ENCODE measurements at places on chromosomes 1 and 21.

DNA sequence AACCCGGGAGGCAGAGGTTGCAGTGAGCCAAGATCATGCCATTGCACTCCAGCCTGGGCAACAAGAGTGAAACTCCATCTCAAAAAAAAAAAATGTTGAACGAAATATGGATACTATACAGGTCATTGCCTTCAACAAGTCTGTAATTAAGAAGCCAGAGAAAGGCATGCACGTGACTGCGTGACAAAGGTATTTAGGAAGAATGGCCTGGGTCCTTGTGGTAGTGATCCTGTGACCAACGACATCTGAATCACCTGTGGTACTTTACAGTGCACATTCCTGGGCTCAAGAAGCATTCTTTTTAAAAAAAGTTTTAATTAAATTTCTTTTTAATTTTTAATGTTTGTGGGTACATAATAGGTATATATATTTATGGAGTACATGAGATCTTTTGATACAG is 115.0 kb downstream of the GREM2 start:
- DNase-seq: no peak

- no peak for DNase-seq
These were observed 101.7 kb upstream of the FGGY start for GRCh38 chr1:59195151-59195550.

GRCh38 chr1:52141513-52142219 is at the start of gene ZFYVE9:
Gene ZFYVE9 (plus strand): TSS chr1:52142089. CDS start chr1:52233207, 91,118 bp downstream.
- peak; percentile 79 for DNase-seq

- peak; percentile 91 for DNase-seq
These were observed at the start of gene HLX for GRCh38 chr1:220879076-220879508. Gene HLX (plus strand): TSS chr1:220879443. CDS start chr1:220879858, 415 bp downstream.

- no peak for DNase-seq
These were observed 18.1 kb upstream of the KIRREL1 start for GRCh38 chr1:157975228-157975950.

DNA sequence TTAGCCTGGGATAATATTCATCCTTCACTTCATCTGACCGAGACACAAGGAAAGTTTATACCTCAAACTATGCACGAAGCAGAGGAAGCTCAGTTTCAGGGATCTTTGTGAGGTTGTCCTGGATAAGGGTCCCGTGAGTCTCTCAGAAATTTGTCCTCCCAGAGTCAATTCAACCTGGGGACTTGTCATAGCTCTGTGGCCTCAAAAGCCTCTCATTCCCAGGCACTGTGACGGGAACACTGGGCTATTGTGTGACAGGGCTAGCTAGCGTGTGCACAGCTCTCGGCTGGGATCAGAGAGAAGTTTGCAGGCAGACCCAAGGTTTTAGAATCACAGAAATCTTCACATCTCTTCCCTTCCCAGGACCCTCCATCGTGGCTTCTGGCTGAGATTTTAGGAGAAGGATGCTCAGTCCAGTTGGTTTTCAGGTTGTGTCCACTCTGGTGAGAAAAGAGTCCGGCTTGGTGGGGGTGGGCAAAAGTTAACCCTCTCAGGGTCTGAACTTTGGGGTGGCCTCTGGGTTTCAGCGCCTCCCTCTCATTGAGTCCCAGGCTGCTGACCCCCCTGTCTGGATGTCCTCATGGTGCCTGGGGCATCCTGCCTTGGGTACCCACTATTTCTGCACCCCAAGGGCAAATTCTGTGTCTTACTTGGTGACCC is 20.4 kb upstream of the LBR start:
- no peak for DNase-seq

- DNase-seq: no peak
These were observed 6.9 kb upstream of the PRKAA2 start for GRCh38 chr1:56638248-56638647.

GRCh38 chr21:18142655-18143054 is 102.0 kb upstream of the CHODL start:
- no peak for DNase-seq

DNA sequence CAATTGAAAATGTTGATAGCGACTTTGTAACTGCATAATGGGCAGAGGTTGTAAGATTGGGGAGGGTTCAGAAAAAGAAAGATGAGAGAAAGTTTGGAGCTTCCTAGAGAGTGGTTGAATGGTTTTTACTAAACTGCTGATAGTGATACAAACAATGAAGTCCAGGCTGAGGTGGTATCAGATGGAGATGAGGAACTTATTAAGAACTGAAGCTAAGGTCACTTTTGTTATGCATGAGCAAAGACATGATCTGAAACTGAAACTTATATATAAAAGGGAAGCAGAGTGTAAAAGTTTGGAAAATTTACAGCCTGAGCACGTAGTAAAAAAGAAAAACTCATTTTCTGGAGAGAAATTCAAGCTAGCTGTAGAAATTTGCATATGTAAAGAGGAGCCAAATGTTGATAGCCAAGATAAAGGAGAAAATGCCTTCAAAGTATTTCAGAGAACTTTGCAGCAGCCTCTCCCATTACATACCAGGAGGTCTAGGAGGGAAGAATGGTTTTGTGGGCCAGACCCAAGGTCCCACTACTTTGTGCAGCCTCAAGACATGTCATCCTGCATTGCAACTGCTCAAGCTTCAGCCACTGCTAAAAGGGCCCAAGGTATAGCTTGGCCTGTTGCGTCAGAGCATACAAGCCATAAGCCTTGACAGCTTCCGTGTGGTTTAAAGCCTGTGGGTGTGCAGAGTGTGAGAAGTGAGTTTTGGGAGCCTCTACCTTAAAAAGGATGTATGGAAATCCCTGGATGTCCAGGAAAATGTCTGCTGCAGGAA is 843.9 kb downstream of the AMY1C start:
- DNase-seq: no peak

GRCh38 chr1:12424087-12424529 is 193.9 kb downstream of the DHRS3 start:
- no peak for DNase-seq

DNA sequence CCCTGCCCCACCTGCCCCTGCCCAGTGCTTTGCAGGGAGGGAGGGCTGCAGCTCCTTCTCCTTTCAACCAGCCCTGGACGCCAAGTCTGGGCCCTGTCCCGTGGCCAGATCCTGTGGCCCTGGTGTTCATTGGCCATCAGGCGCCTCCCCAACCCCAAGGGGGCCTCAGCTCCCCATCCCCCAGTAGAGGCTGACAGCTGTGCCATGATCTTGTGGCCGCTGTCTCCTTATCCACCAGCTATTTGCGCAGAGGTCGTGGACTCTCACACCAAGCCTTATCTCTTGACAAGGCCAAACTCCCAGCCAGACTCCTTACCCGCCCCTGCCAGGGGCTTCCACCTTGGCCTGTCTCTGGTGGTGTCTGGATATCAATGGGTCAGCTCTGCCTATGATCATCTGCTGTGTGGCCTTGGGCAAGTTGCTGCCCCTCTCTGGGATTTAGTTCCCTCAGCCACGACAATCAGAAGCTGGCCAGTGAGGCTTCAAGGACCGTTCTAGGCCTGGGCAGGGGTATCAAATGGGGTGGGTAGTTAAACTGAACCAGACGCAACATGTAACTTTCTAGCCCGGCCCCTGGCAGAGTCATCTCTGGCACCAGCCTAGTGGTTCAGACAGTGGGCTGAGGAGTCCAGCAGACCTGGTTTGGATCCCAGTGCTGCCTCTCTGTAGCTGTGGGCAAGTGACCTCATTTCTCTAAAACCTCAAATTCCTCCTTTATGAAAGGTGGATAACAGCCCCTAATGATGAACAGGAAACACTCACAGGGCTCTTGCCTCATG is 3.3 kb upstream of the COL8A2 start:
- no peak for DNase-seq

DNA sequence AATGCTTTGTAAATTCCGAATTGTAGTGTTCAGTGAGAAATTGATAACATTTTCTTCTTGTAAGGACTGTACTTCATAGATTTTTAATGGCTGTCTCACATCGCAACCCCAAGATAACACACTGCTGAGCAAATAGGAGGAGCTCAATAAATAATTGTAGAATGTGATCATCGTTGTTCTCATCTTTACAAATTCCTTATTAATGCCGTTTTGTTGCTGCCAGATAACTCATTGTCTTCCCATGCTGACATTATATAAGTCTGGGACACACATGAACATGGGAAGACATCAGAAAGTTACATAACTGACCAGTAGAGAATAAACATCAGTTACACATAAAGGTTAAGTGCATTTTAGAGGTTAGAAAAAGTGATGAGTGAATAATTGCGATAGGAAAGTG is 46.4 kb upstream of the TSPAN2 start:
- DNase-seq: no peak

DNA sequence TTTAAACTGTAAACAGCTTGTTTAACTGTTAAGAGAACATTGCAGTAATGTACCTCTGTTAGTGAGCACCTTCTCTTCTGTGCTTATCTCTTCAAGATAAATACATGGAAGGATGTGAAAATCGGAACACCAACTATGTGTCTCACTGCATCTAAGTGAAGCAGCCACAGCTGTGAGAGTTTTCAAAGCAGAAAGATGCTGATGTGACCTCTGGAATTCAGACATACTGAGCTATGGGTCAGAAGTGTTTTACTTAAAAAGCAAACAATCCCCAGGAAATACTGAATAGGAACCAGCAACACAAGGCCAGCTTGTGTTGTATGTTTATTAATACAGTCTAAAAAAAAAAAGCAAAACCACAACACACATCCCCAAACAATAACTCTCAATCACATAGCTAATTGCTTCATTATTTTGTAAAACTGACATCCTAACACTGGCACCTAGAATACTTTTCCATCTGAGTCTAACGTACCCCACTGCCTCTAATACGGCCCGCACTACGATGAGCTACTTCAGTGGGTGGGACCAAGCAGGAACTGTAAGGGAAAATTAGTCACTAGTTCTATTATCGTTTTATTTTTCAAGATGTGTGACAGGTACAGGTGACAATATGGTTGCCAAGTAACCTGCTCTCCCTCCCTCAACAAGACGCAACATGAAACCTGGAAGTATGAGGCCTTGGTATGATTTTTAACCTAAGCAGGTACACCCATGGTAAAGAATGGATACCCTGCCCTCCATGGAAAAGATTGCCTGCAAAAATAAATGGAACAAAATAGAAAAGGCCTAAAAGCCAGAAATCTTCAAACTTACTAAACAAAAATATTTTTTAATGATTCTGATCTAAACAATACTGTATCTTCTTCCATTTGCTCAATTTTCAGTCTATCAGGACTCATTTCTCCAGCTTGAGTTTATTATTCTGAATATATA is 13.9 kb downstream of the ERRFI1 start:
- no peak for DNase-seq

GRCh38 chr1:17742583-17742982 is 12.6 kb upstream of the ACTL8 start:
- DNase-seq: no peak

- DNase-seq: no peak
These were observed 63.7 kb downstream of the SLC45A1 start for GRCh38 chr1:8381618-8382017.

- no peak for DNase-seq
These were observed 22.4 kb downstream of the HUNK start for GRCh38 chr21:31895077-31895835.

GRCh38 chr1:34787461-34788420 is 5.1 kb upstream of the GJA4 start:
- DNase-seq: no peak

DNA sequence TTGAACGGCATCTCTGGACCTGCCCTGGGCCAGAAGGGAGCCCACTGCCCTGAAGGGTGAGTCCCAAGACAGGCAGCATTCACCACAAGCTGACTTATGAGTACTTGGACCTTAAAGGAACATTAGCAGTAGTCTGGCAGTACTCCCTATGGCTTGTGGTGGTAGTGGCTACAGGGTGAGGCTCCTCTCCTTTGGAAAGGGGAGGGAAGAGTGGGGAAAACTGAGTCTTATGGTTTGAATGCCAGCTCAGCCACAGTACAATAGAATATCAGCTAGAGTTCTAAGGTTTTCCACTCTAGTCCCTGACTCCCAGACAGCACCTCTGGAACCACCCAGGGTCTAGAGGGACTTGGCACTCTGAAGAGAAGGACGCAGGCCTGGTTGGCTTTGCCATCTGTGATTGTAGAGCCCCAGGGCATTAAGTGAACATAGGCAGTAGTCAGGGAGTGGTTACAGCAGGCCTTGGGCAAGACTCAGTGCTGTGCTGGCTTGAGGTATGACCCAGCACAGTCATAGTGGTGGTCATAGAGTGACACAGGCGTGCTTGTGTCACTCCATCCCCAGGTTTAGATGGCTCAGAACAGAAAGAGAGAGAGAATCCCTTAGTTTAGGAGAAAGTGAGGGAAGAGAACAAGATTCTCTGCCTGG is 31.0 kb downstream of the CD53 start:
- DNase-seq: no peak

DNA sequence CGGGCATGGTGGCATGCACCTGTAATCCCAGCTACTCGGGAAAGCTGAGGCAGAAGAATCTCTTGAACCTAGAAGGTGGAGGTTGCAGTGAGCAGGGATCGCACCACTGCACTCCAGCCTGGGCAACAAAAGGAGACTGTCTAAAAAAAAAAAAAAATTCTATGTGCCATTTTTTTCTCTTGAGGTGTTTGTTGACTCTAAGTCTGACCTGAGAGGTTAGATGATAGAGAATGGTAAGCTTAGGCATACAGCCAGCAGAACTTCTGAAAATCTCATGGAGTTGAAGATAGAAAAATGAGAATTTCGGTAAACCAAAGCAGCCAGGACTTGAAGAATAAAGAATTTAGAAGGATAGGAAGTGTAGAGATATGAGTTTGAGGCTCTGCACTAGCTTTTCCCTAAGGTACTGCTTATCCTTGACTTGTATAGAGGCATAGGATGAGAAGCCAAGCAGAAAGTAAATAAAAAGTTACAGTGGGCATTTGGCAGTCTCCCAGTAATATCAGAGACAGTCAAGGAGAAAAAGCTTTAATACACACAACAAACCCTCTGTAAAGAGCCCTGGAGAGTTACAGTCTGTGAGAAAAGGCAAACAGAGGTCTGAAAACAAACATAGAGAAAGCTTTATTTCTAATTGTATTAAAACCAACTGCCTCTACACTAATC is 24.3 kb downstream of the F13B start:
- no peak for DNase-seq

- no peak for DNase-seq
These were observed 470.8 kb downstream of the AJAP1 start for GRCh38 chr1:5125208-5125607.

GRCh38 chr1:179303200-179303785 is 9.7 kb downstream of the SOAT1 start:
- DNase-seq: no peak

- no peak for DNase-seq
These were observed 30.4 kb downstream of the IFNGR2 start for GRCh38 chr21:33433425-33434114.

GRCh38 chr1:238099871-238100270 is 209.1 kb upstream of the ZP4 start:
- DNase-seq: no peak

GRCh38 chr1:36765785-36766300 is 268.5 kb downstream of the GRIK3 start:
- DNase-seq: no peak

All from hematopoietic multipotent progenitor cell (in vitro differentiated cells).